ENCODE measurements at places on chromosomes 7 and 10.
A peak's percentile ranks its signal among the peaks of the same experiment; 100 is the strongest.

DNA sequence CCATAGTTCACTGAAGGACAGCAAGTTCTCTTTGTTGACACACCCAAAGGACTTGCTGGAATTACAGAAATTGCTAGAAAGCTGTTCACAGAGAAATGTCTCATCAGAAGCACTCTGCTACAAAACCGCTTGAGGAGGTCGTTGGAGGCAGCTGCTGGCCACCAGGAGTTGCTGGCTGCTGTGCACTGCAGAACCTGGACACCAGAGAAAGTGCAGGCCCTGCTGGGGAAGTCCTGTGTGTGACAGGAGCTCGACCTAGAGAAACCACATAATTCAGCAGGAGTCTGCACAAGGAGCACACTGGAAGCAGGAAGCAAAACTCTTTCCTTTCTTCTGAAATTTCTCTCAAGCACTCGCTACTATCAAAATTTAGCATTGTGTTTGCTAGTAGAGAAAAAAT lies 461.5 kb upstream of the GHITM start:
- DNase-seq = no peak

GRCh38 chr7:24669971-24670591 lies 87.2 kb downstream of the GSDME start:
- DNase-seq = no peak

- DNase-seq = no peak
Measured at GRCh38 chr10:71264345-71265200, 52.2 kb downstream of the UNC5B start.

DNA sequence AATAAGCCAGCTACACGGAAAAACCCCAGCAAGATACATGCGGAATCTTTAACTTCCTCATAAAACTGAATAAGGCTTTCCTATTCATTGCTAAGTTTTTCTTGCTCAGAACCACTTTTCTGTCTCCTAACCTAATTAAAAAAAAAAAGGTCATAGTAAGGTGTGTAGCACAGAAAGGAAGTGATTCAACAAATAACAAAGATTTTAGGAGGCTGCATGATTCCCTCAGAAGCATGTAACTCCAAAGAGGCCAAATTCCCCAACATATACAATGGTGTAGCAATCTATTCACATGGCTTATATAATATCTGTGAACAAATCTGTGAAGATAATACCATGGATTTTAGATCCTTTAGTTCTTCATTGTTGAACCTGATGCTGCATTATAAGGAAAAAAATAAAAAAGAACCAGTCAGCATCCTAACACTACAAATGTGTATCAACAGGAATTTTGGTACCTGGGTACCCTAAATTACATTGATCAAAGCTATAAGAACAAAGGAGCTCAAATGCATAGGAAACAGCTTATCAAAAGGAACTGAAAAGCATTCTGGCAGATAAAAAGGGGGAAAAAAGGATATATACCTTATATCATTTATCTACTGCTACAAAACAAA lies 63.8 kb downstream of the IMMP2L start:
- no peak for DNase-seq

DNA sequence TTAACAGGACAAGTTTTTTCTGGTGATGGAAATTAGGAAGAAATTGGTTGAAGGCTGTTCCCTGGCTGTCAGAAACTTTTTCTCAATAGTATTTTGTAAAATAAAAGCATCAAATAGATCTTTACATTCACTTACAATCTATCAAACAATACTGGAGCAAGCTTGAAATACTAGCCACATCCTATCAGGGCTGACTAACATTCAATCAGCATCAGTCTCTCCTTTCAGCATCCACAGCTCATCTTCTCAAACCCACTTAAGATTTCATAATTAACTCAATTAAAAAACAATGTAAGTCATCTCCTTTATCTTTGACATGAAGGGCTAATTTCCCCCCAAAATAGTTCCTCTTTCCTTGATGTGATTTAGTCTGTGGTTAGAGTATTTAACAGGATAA lies 80.2 kb downstream of the DIP2C start:
- DNase-seq = no peak

GRCh38 chr10:62050893-62051433 lies 149.5 kb downstream of the ARID5B start:
- DNase-seq = peak; percentile 86

DNA sequence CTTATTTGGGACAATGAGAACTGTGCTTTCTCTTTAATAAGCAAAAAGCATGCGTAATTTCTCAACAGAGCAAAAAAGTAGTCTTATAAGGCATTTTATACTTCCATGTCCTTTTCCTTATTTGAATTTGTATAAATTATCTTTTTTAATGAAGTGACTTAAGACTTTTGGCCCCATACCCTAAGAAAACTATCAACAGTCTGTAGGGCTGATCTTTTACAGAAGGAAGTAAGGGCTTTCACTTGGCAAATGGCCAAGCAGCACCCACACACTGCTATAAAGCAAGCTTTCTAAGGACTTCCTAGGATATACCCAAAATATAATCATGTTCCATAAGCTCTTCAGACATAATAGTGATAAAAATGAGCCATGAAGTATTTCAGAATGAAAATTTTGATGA lies 3.4 kb downstream of the CRPPA start:
- DNase-seq = no peak

- no peak for DNase-seq
Measured at GRCh38 chr10:103855424-103855823, at the start of gene SH3PXD2A. Gene SH3PXD2A, minus strand, starts transcription at chr10:103855576. Its CDS starts 310 bp downstream, at chr10:103855266.

DNA sequence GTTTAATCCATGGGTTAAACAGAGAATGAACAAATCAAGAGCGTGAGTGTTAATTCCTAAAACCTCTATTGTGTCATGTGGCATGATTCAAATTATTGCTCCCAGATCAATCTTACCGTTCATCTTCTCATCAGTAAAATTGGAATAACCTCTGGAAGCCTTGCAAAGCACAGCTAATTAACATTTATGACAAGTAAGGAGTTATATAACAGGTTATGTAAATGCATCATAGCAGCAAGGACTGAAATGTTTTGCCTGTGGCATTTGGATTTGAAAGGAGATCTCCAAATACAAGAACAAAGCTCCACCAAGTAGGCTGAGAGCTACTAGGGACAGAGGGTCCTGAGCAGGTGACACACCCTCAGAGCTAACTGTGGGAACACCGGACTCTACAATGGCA lies 502.9 kb upstream of the CELF2 start:
- no peak for DNase-seq

GRCh38 chr10:133209117-133209516 lies 20.9 kb upstream of the UTF1 start:
- DNase-seq = no peak

GRCh38 chr10:23540401-23541030 lies 101.6 kb downstream of the OTUD1 start:
- DNase-seq = no peak

- DNase-seq = peak; percentile 26
Measured at GRCh38 chr7:69723663-69724062, 125.4 kb downstream of the AUTS2 start.

DNA sequence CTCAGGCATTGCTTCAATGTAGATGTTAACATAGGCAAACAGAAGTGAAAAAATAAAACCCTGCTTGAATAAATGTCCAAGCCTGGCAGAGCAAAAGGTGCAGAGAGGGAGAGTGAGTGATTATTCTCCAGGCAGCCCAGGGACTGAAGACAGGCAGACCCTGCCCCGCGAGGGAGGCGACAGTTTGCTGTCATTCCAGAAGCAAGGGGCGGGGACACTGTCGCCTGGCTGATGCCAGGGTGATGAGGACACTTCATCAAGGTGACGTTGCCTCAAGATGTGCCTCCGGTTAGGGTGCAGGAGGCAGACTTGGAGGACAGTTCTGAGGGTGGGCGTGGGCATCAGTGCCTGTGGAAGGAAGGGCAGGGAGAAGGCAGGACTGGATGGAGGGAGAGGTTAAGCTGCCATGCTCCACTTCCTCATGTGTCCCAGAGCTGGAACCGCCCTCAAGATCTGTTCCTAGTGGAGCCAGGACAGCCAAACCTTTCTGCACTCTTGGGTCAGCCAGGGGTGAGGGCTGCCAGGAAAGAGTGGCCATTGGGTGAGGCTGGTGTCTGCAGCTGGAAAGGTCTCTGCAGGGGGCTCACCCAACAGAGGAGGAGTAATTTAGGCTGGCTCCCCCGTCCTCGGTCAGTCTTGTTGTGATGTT lies 560.5 kb upstream of the MKI67 start:
- DNase-seq = no peak

DNA sequence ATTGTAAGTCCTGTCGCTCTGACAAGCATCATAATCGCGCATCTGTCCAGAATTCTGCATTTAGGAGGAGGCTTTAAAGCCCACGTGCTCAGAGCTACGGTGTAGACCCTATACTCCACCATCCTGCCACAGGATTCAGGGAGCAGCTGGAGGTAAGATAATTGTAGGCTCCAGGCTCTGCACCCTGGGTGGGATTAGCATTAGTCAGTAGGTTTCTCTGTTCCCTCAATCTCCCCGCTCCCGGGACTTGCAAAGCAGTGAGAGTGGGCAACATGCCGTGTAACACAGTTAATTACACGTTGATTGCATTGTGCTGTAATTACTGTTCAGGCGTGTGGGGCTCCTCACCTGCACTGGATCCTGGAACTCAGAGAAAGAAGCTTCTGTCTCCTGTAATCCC lies 89.3 kb upstream of the CUX1 start:
- no peak for DNase-seq

- no peak for DNase-seq
Measured at GRCh38 chr10:367636-368035, 232.4 kb downstream of the ZMYND11 start.
